ENCODE measurements at places on chromosomes 3 and 15.

GRCh38 chr3:8488411-8488810, 13.2 kb upstream of the LMCD1 start:
- no peak for DNase-seq

GRCh38 chr3:13303410-13303809, 116.7 kb downstream of the NUP210 start:
- no peak for DNase-seq

GRCh38 chr3:45968706-45969105, 25.4 kb downstream of the CXCR6 start:
- DNase-seq, result no peak

GRCh38 chr15:67547064-67547463, 4.6 kb downstream of the MAP2K5 start:
- no peak for DNase-seq

DNA sequence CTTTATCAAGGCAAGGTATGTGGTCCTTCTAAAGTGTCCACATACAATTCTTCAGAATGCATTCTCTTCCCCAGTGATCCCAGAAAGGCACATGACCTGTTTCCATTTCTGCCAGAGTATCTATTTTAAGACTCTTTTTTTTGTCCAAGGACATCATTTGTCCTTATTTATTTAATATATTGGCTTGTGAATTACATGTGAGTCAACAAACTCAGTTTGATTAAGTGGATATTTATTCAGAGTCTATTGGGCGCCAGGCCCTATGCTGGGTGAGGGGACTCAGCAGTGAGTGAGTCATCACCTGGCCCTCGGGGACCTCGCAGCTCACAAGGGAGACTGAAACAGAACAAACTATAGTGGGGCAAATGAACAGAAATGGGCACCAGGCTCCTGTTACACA, 136.8 kb downstream of the SNRK start:
- no peak for DNase-seq

GRCh38 chr3:72520690-72521308, 327.4 kb downstream of the SHQ1 start:
- DNase-seq, result peak; percentile 87

GRCh38 chr3:185444329-185444728, 54.5 kb downstream of the TMEM41A start:
- no peak for DNase-seq

- no peak for DNase-seq
These were observed 86.6 kb upstream of the CHD2 start for GRCh38 chr15:92813485-92813884.

DNA sequence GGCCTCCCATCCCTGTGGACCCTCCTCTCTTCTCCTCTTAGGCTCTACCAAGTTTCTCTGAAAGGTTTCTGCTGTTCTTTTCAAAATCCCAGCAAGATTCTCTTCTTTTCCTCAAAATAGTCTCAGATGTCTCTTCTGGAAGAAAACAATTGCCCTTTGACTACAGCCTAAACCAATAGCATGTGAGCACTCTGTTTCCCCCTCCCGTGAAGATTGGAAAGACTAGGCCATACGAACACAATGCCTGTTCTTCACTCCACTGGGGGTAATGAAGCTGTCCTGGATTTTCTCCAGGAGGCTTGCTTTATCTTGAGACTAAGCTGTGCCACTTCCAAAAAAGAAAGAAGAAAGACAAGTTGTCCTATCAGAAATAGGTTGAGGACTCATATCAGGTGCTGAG, 178.7 kb upstream of the MCTP2 start:
- no peak for DNase-seq

DNA sequence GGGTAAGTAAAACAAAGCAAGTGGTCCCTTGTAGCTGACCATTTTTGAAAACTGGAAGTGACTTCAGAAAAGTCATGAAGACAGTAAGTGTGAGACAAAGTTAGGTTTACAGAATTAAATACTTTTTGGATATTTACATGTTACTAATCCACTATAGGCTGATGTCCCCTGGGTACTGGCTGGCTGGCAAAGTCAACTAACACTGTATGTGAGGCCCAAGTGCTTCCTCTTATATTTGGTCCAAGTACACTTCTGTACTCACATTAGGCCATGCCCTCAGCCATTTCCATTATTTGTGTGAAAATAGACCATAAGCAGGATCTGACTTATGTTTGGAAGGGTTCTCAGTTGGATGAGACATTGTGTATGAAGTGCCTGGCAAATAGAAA, 5.5 kb upstream of the LEKR1 start:
- no peak for DNase-seq

DNA sequence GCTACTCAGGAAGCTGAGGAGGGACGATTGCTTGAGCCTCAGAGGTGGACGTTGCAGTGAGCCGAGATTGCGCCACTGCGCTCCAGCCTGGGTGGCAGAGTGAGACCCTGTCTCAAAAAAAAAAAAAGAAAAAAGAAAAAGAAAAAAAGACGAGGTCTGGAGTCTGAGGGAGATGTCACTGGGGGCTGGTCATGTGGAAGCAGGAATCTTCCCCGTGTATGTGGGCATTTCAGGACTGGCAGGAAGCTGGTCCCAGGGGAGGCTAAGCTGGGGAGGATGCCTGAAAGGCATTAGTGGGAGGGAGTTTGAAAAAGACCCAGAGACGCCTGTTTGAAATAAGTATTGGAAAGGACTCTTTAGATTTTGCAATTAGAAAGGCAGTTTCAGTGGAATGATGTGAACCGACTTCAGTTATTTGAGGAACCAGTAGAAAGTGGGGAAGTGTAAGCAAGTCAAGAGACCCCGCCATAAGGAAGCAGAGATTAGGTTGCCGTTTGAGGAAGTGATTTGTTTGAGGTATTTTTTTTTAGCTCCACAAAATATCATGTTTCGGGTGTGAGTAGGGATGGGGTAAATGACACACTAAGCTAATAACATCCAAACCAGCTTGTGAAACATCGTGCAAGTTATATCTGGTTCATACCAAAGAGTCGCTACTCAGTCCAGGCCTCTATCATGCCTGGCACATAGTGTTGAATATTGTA, 55.5 kb downstream of the ST6GAL1 start:
- no peak for DNase-seq
